CD4-positive, alpha-beta T cell (primary cell): ENCODE measurements at places on chromosomes 1 and 21.

DNA sequence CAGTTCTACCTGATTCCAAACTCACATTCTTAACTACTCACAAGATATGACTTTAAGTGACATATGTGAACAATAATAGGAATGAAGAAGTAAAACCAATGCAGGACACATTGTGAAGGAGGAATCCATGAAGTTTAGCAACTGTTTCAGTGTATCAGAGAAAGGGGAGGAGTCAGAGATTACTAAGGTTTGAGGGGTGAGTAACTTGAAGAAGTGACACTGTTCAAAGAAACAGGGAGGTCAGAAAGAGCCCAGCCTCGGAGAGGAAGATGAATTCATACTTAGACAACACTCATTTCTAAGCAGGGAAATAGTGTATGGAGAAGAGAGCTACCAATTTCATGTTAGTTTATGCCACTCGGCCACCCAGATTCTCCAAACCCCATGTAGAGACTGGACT, 28.2 kb upstream of the RPF1 start:
- no peak for DNase-seq

DNA sequence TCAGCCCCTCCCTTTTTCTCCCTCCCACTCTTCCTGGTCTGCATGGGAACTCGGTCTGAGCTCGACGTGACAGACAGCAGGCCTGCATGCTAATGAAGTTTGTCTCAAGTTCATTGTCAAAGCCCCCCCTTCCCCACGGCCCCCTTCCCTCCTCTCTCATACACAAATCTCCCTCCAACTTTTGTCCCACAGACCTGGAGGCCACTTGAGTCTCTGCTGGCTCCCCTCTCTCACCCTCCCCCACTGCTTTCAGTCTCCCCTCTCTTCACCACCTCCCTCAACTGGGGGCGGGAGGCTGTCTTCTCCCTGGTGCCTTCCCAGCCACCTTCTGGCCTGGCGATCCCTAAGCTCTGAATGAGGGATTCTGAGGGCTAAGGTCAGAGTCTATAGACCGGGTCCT, 61.3 kb downstream of the RHBG start:
- DNase-seq: no peak

DNA sequence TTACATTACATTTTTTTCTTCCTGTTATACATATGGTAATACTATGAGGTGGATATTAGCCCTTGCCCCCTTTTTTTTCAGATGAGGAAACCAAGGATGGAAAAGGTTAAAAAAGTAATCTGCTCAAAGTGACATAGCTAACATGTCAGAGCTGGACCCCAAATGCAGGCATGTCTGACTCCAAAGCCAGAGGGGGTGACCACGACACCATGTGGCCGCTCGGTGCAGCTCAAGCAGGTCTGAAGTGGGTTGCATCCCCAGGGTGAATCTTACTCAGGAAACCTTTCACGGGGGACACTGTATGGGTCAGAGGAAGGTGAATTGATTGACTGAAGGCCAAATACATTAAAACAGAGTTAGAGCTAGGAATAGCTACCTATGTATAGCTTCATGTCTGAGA, 34.8 kb downstream of the CD34 start:
- no peak for DNase-seq

GRCh38 chr1:89489047-89489729, 35.4 kb upstream of the LRRC8B start:
- no peak for DNase-seq

DNA sequence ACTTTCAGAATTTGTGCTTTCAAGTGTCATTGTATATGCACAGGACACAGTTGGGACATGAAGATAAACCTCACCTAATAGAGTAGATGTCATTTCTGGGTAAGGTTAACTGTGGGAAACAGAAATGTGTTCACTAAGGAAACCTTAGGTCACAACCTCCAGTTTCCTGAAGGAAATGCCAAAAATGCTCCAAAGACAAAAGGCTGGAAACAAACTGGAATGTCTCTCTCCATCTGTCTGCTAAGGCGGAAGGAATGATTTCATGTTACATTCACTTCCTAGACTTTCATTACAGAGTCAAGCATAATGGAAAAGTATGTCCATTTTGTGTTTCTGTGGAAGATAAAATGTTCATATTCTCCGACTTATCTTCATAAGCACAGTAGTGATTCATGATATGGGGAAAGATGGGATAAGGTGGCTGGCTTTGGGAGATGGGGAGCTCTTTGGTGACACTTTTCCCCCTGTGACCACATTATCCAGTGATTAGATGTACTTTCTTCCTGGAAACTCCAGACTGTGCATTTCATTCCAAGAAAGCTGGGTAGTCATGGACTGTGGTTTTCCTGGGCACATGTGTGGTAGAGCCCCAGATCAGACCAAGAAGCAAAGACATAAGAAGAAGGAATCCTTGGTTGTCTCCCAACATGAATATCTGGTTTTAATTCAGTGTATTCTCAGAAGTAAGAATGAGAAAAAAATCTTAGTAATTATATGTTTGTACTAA, 5.7 kb downstream of the S1PR1 start:
- no peak for DNase-seq

DNA sequence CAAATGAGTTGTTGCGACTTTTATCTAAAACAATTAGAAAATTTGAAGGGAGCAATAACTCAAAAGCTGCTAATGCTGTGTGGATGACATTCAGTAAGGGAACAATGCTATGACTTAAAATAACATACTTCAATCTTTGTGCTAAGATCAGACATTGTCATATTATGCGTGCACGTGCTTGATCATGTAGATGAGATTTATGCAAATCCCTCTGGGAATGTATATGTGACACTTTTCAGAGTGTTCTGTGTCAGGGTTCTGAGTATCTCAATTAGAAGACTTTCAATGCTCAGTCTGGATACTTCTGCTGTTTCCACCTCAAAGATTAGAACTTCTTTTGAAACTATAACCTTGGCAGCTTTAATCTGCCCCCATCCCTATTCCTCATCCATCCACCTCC, 18.6 kb upstream of the POU2F1 start:
- DNase-seq: no peak

GRCh38 chr1:92117526-92117925, 37.4 kb downstream of the BTBD8 start:
- DNase-seq: no peak

DNA sequence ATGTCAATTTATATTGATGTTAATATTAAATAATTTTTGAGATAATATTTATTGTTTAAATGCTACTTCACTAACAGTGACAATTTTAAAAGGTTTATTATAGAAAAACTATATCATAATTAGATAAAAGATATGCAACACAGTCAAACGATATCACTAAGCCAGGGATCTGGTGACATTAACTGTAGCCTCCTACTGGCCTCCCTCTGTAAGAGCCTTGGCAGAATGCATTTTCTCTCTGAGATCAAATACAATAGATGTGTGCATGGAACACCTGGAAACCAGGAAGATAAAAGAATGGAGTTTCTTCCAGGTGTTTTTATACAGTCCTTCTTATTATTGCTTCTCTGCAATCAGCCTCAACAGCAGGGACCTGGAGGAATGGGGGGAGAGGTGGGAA, 1762.1 kb downstream of the BRINP3 start:
- no peak for DNase-seq

DNA sequence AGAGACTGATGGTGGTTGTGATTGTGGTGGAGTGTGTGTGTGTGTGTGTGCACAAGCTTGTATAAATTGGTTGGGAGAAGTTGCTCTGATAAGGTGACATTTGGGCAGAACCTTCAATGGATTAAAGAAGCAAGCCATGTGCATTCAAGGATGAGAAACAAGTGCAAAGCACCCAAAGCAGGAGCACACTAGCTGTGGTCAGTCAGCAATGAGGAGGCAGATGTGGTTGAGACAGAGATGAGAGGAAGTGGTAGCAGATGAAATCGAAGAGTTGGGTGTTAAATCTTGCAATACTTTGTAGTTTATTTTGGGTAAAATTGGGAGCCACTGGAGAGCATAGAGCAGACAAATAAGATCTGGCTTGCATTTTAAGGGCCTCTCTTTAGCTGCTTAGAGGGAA, 4.4 kb upstream of the PGBD5 start:
- DNase-seq: no peak

DNA sequence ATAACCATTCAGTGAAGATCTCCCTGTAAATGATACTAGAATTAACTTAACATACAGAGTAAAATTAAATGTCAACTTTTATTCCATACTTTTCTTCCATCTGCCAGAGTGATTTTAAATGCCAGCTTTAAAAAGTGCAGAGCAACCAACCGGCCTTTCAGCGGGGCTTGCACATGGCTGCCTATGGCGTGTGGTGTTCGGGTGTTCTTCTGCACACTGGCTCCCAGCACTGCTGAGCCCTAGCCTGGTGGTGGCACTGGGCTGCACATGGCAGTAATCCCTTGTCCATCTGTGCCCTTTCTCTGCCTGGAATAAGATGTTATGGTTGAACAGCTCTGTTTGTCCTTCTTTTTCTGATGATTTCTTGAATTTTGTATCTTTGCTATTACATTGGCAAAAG, 156.3 kb downstream of the SNX7 start:
- DNase-seq: no peak

DNA sequence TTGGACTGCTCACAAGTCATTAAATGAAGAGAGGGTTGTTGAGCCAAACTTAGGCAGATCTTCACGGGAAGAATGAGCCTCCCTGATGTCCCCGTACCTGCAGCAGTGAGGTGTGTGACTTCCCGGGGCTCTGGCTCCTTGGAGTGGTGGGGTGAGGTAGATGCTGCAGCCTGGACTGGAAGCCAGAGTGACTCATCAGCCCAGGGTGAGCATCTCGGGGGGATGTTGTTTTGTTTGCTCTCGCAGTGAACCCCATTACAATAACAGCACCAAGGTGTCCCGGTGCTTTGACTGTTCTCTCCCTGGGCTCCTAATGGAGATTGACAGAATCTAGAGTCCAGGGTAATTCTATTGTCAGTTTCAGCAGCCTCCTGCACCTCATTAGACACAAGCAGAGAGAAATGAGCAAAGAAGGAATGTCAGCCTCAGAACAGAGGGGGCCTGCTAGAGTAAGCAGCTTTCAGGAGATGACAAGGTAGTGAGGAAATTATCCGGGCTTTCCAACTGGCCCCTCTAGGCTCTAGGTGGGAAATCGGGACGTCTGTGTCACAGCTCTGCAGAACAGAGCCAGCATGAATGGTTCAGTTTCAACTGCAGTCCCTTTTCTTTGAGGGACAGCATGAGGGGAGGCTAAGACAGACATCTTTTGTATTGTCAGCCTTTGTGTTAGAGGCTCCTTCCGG, 36.0 kb upstream of the LRRN2 start:
- no peak for DNase-seq

- DNase-seq: no peak
Measured at GRCh38 chr1:159352436-159352835, 50.3 kb downstream of the FCER1A start.

GRCh38 chr1:65813956-65814355, 21.3 kb downstream of the PDE4B start:
- DNase-seq: no peak

DNA sequence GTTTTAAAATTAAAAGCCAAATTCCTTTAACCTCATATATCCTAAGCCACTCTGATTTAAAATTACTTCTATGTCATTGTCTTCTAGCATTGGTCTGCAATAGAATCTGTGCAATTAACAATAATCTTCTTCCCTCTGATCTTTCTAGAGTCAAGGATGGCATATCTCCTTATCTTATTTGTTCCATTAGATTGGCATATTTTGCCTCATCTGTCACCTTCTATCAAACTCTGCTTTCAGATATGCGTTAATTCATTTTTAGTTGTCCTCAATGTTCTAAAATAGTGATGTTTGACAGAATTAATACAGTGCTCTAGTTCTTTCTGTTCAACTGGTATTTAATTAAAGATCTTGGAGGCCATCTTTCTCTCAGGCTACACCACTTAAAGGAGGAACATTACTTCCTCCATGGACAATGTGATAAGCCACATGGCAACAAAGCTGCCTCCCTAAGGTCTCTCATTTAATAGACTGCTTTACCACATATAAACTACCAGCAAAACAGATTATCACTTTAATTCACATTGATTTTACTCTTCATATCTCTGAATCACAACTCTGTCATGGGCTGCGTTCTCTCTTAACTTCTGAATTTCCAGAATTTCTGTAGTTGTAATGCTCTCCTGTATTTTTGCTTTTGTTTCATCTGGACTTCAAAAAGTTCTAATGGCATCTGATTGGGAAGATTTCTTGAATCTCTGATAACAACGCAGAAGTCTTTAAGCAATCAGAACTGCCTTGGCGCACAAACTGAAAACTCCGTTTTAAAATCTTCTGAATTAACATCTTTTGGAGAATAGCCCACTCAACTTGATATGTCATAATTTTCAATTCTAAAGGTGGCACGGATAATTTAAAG, 2.8 kb downstream of the NRIP1 start:
- DNase-seq: no peak

DNA sequence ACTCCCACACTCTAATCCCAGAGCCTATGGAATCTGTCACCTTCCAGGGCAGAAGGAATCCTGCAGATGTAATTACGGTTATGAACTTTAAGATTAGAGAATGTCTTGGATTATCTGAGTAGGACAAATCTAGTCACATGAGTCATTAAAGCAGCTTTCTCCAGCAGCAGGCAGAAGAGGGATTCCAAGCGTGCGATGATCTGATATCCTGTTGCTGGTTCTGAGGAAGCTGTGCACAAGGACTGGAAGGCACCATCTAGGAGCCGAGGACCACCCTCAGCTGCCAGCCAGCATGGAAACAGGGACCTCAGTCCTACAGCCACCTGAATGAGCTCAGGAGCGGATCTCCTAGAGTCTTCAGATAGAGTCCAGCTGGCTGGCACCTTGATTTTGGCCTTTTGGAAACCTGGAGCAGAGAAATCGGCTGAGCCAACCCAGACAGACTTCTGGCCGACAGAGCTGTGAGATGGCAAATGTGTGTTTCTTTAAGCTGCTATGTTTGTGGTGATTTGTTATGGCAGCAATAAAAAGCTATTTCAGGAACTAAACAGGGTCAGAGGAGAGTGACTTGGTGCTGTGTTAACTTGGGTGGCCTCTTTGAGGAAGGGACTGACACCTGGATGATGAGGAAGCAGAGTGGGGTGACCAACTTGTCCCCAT, 34.5 kb downstream of the LRRN2 start:
- DNase-seq: no peak

DNA sequence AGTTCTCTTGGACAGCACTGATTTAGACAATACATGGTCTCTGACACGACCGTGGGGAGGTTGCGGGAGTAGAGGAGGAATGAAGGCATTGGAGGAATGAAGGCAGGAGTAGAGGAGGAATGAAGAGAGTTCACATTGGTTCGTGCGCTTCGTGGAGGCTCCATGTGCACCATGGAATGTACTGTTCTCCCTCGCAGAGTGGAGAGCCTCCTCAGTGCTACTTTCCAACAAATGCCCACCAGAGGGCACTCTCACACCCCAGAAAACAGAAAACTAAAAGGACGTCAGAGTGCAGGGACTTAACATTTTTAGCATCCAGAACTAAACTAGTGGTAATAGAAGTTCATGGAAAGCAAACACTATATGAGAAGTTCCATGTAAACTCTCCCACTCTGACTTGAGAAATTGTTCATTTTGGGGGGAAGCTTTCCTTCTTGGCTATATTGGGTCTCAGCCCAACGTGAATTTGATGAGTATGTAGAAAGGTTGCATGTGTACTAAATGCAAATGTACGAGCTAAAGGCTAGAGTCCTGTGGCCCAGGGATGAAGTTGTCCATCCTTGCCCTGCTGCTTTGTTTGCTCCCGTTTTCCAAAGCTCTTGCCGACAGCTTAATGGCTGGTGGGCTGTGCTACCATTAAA, 211.6 kb downstream of the LMX1A start:
- DNase-seq: no peak
